ENCODE measurements at places on chromosomes 2 and 18. TPM values are rescaled to one million over a fixed set of nuclear protein-coding genes. Genes with fewer than 3 reads are reported as not detected.

- DNase-seq = no peak
These were observed 2.8 kb upstream of the ATF2 start for GRCh38 chr2:175170659-175171304.

Gene DNAJB2
- 30.9 TPM for total RNA-seq

- no peak for DNase-seq
These were observed 44.5 kb upstream of the FOSL2 start for GRCh38 chr2:28348149-28348567.

GRCh38 chr18:21313576-21313975 lies 71.5 kb downstream of the GREB1L start:
- no peak for DNase-seq

GRCh38 chr18:6362559-6363129 lies 52.1 kb downstream of the L3MBTL4 start:
- no peak for DNase-seq

Gene HJURP
- 29.0 TPM for total RNA-seq

All from Karpas-422 (cell line).